ENCODE measurements at places on chromosomes 2 and 18.
A peak's percentile ranks its signal among the peaks of the same experiment; 100 is the strongest.

- no peak for DNase-seq
Measured at GRCh38 chr18:5625076-5625475, 81.3 kb upstream of the EPB41L3 start.

GRCh38 chr18:32544088-32544487 lies 73.4 kb upstream of the GAREM1 start:
- DNase-seq, result no peak

- no peak for DNase-seq
Measured at GRCh38 chr2:150211164-150211631, 276.3 kb downstream of the RND3 start.

- no peak for DNase-seq
Measured at GRCh38 chr18:31255953-31256352, 62.0 kb upstream of the DSG1 start.

GRCh38 chr2:197324801-197325200 lies 14.2 kb upstream of the ANKRD44 start:
- peak; percentile 48 for DNase-seq

DNA sequence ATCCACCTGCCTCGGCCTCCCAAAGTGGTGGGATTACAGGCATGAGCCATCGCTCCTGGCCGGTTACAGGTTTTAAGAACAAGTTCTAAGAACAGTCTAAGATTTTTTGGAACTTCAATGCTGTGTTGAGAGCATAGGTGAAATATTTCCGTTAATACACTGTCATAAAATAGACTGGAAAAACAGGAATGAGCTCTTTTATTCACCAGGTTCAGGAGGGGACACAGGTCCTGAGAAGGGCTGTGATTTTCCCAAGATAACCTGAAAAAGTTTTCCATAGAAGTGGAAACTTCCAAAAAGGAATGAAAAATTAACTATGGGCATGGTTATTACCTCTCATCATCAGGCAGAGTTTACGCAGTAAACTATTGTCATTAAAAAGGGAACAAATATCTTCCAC lies 97.6 kb upstream of the TMEM178A start:
- no peak for DNase-seq

- DNase-seq, result no peak
Measured at GRCh38 chr2:22703286-22703920, 681.6 kb upstream of the KLHL29 start.

GRCh38 chr2:176851889-176852483 lies 360.6 kb upstream of the HNRNPA3 start:
- DNase-seq, result no peak

DNA sequence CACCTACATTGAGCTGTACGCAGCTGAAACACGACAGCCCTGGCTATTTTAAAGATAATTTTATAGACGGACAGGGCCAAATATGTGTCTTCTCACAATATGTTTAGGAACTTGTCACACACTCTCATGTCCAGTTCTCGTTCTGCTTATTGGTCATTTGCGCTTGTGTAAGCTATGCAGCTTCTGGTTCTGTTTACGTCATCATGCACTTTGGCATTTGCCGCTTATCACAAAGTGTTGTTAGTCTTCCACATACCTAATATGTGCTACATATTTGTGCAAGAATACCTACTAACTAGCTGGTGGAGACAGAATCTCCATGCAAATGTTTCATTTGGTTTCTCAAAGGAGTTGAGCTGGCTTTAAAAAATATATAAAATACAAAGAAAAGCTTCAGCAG lies 7.5 kb upstream of the ZNF516 start:
- no peak for DNase-seq

DNA sequence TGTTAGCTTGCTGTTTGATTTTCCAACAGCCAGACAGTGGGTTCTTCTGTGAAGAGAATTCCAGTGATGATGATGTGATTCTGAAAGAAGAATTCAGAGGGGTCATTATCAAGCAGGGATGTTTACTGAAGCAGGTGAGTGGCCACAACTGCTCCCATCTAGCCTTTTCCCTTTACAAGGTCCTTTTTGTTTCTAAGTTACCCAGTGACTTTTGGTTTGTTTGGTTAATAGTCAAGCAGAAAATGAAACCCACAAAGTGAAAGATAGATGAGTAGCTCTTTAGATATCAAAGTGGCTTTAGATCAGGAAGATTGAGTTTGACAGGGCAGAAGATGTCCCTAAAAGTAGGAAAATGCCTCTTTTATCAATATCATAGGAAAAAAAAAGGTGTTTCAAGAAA lies 23.3 kb downstream of the PLEK start:
- DNase-seq, result no peak

- DNase-seq, result no peak
Measured at GRCh38 chr2:227536445-227536844, 62.2 kb upstream of the SCYGR2 start.

GRCh38 chr18:46156124-46156745 lies 52.0 kb downstream of the HAUS1 start:
- DNase-seq, result no peak

All from GM18507 (cell line).